ENCODE measurements at places on chromosomes 12 and 14. TPM values are rescaled to one million over a fixed set of nuclear protein-coding genes. Genes with fewer than 3 reads are reported as not detected.

KRT72 gene
- not detected for total RNA-seq

MYF5 gene
- total RNA-seq, result not detected

HDAC7 gene
- 78.8 TPM for total RNA-seq

RTN1 gene
- 0.27 TPM for total RNA-seq

CALM1 gene
- 342 TPM for total RNA-seq

DEGS2 gene
- total RNA-seq, result 0.16 TPM

TRIM9 gene
- 1.6 TPM for total RNA-seq

PLBD1 gene
- 3.4 TPM for total RNA-seq

SPPL3 gene
- 15.9 TPM for total RNA-seq

PTPRR gene
- total RNA-seq, result not detected

GPR84 gene
- not detected for total RNA-seq

ACSS3 gene
- 24.5 TPM for total RNA-seq

TSPAN11 gene
- 2.0 TPM for total RNA-seq

FGFR1OP2 gene
- total RNA-seq, result 37.0 TPM

LRP6 gene
- 116 TPM for total RNA-seq

SIRT4 gene
- total RNA-seq, result 3.6 TPM

LBHD2 gene
- not detected for total RNA-seq

CBLN3 gene
- total RNA-seq, result 5.9 TPM

KRT8 gene
- 5.4 TPM for total RNA-seq

CCDC175 gene
- total RNA-seq, result not detected

CLEC4E gene
- not detected for total RNA-seq

CFAP54 gene
- 5.6 TPM for total RNA-seq

HOXC12 gene
- not detected for total RNA-seq

NFATC4 gene
- 77.9 TPM for total RNA-seq

TAS2R43 gene
- total RNA-seq, result 1.3 TPM

NINJ2 gene
- not detected for total RNA-seq

BIN2 gene
- total RNA-seq, result under 0.01 TPM

SRSF5 gene
- 618 TPM for total RNA-seq

OR4E2 gene
- not detected for total RNA-seq

NXPH4 gene
- total RNA-seq, result 2.4 TPM

MSI1 gene
- total RNA-seq, result not detected

FOXN4 gene
- not detected for total RNA-seq

PLEKHG7 gene
- not detected for total RNA-seq

SLC17A8 gene
- not detected for total RNA-seq

STYK1 gene
- total RNA-seq, result not detected

KRT83 gene
- not detected for total RNA-seq

HCAR3 gene
- total RNA-seq, result not detected

LRRC10 gene
- total RNA-seq, result not detected

BHLHE41 gene
- 9.2 TPM for total RNA-seq

KRT2 gene
- total RNA-seq, result not detected

CCDC60 gene
- not detected for total RNA-seq

PROX2 gene
- total RNA-seq, result not detected

SLC8A3 gene
- not detected for total RNA-seq

All from fibroblast of the aortic adventitia (primary cell).